Stimulated activated CD8-positive, alpha-beta memory T cell treated with anti-CD3 and anti-CD28 coated beads, Interleukin-2, amount 100 ng/mL, for 1 hour (primary cell): ENCODE measurements at places on chromosomes 7 and 10.

DNA sequence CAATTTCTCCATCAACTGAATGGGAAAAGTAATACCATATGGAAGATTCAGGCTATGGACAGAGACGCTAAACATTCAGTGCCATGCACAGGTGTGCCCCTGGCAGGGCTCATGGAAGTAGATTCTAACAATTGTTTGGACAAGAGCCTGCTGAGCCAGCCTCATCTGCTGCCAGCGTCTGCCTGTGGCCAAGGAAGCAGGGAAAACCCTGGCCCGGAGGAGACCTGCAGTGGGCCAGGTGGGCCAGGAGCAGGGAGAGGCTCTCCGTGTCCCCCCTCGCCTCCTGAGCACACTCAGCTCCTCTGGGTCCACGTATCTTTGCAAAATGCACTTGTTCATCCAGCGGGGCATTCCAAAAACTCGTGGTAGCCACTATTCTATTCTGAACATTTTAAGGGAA, 130.1 kb downstream of the TCERG1L start:
- no peak for DNase-seq

- DNase-seq = no peak
These were observed 42.5 kb downstream of the NUP205 start for GRCh38 chr7:135600226-135600625.

- no peak for DNase-seq
These were observed 132.2 kb downstream of the MAD1L1 start for GRCh38 chr7:2100278-2101208.

- no peak for DNase-seq
These were observed 25.4 kb downstream of the GBX1 start for GRCh38 chr7:151141855-151142685.

DNA sequence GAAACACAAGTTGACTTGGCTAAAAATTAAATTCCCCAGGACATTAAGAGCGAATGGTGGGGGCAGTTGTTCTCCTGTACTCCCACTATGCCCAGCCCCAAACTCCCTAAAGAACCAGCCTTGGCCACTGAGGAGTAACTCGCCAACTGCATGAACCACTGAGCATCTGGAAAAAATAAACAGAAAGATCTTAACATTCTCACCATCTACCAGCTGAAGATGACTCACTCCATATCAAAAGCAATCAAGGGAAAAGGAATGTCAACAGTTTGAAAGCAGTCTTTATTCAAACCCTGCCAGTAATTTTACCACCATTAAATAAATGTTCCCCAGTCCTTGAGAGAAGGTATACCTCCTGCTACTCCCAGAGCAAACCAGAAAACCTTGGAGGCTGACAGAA, 45.4 kb downstream of the CTTNBP2 start:
- DNase-seq = no peak

DNA sequence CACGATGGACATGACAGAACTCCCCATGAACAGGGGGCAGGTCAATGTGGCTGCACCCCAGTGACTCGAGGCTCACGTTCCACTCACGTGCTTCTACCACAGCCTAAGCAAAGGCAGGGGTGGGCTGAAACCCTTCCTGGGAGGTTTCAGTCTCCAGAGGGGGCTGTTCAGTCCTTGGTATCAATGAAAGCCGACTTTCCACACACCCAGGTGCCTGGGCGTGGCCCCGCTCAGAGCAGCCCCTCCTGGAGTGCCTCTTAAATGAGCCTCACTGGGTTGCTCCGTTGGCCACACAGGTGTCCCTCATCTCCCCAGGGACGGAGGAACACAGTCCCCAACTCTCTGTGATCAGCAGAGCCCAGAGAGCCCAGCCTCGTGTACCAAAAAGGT, 90.5 kb upstream of the PDGFA start:
- no peak for DNase-seq

GRCh38 chr7:132488634-132489302, 87.5 kb downstream of the PLXNA4 start:
- no peak for DNase-seq

- DNase-seq = no peak
These were observed 501.1 kb downstream of the TNS3 start for GRCh38 chr7:47080816-47081215.

GRCh38 chr10:17348501-17349349, 105.7 kb downstream of the ST8SIA6 start:
- DNase-seq = no peak

GRCh38 chr7:96426027-96426426, 104.1 kb upstream of the SLC25A13 start:
- DNase-seq = no peak

DNA sequence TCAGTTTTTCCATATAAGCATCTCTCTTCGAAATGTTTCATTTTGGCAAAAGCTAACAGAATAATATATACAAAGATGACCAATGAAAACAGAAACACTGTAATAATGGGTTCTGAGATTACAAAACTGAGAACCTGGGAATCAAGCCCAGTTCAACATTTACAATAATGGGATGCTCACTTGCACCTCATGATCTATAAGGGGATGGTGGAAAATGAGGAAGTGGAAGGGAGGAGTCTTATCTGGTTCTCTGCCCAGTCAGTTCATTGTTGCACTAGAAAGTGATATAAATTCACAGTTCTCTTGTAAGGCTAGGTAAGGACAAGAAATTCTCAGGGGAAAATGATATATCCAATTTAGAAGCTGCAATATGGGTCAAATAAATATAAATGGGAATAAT, 31.7 kb upstream of the RHOBTB1 start:
- no peak for DNase-seq

- DNase-seq = no peak
These were observed 228.5 kb downstream of the CDK14 start for GRCh38 chr7:90824386-90825307.

GRCh38 chr10:45408421-45409319, 34.7 kb downstream of the ALOX5 start:
- no peak for DNase-seq

DNA sequence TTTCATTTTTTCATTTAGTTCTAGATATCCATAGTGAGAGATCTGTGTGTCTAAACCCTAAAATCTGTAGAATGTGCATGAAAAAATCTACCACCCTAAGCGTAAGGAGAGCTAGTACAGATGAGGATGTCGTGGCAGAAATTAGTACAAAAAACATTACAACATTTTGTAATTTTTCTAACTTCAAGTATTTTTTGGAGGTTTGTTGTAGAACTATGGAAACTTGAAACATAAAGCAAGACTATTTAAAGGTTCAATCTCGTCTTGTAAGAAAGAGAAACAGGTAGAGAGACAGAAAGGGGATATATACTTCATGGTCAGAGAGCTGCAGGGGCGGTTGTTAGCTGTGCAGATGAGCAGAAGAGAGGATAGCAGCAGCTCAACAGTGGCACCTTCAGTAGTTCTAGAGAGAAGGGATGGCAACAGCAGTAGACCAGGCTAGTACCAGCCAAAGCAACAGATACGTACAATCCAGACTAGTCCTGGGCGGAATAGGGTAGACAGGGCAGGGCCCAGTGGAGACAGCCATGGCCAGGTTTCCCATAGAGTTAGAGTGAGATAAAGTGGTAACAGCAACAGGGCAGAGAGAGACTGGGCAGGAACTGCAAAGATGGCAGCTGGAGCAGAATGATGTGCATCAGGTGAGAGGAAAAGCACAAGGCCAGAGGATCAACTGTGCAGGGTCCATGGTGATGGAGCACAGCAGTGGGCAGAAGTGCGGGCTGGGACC, 145.2 kb downstream of the FRMD4A start:
- no peak for DNase-seq

GRCh38 chr7:36598054-36598674, 126.1 kb downstream of the AOAH start:
- no peak for DNase-seq

DNA sequence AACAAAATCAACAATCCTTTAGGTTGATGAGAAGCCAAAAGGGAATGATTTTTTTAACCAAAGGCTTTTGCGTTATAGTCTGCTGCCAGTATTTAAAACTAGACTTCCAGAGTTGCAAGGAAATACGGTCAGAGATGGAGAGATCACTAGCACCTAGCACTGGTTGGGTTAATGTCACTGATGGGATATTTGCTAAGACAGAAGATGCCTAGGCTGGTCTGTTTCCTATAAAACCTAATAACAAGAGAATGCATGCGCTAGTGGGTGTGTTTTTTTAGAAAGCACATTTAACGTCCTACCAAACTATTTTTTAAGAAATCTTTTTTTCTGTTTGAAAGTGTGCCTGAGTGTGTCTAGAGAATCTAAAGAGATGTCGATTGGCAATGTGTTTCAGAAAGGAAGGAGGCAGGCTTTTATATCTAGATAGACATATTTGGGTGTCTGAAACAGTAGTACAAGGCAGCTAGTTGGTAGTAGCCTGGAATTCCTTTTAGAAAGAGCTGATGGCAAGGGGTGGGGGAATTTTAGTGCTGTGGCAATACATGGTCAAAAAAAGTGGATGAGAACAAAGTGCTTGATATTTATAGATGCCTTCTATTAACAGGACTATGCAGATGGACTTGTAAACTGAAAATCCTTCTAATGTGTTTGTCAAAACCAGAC, 863 bp downstream of the CALD1 start:
- no peak for DNase-seq

- no peak for DNase-seq
These were observed at the start of gene PLPP4 for GRCh38 chr10:120456626-120457430. Gene PLPP4 (plus strand): TSS chr10:120457227. CDS start chr10:120457306, 79 bp downstream.

DNA sequence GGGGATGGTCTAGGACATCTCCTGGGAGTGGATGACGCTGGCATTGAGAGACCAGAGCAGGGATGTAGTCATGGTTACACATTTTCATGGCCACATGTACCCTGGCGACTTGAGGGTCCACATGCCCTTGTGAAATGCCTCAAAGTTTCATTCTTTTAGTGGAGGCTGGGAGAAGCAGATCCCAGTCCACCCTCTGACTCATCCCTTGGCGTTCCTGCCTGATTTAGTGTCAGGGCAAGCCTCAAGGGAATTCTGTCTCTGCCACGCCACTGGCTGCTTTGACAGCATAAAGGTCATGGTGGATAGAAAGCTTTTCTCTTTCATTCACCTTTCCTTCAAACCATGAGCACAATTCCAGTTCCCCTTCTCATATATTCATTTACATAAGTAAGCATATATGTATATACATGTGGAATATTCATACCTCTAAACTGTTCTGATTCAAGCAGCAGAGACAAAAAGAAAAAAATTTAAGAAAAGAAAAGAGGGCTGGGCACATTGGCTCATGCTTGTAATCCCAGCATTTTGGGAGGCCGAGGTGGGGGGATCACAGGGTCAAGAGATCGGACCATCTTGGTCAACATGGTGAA, 21.8 kb upstream of the KIF5B start:
- DNase-seq = no peak

- DNase-seq = no peak
These were observed at the start of gene TMEM273 for GRCh38 chr10:49187950-49188761. Gene TMEM273 (minus strand): TSS chr10:49188391. CDS start chr10:49188336, 55 bp downstream.

DNA sequence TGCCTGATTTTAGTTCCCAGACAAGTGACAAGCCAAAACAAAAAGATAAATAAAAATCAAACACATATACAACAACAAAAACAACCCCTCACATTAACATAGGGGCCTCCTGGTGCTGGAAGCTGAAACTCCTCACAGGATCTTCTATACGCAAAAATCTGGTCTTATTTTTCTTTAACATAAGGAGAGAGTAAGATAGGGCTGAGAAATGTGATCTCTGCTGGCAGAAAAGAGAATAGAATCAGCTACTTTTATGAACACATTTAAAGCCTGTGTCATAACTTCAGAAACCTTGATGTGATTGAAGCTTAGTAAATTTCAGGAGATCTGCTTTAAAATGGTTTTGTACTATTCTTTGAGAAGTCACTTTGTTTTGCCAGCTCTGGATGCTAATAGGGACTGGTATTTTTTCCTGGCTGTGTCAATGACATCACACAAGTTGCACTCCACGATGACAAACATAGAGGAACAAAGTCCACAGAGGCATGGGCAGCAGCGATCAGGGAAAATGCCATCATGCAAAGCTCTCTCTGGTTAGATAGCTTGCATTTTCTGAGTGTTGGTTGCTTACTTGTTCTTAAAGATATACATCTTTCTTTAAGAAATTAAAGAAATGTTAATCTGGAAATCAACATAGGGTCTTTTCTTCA, 176.6 kb upstream of the SP4 start:
- DNase-seq = no peak

DNA sequence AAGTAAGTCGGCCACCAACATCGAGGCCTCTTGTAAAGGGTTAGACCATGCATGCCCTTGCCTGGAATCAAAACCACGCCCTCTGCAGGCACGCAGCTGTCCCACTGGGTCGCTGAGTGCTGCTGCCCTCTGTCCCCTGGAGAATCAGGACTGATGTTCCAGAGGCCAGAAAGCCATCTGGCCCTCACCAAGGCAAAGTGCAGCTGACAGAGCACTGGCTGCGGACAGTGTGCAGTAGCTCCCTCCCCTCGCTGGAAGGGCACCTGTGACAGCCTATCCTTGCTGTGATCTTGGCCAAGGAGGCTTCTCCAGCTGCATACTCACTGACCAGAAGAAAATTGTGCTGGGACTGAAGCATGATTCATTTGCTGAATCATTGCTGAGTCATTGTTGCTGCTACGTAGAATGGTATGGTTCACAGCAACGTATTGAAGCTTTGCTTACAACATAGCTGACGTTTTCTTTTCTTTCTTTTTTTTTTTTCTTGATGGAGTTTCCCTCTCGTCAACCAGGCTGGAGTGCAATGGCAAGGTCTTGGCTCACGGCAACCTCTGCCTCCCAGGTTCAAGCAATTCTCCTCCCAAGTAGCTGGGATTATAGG, 30.4 kb downstream of the DDC start:
- DNase-seq = no peak

DNA sequence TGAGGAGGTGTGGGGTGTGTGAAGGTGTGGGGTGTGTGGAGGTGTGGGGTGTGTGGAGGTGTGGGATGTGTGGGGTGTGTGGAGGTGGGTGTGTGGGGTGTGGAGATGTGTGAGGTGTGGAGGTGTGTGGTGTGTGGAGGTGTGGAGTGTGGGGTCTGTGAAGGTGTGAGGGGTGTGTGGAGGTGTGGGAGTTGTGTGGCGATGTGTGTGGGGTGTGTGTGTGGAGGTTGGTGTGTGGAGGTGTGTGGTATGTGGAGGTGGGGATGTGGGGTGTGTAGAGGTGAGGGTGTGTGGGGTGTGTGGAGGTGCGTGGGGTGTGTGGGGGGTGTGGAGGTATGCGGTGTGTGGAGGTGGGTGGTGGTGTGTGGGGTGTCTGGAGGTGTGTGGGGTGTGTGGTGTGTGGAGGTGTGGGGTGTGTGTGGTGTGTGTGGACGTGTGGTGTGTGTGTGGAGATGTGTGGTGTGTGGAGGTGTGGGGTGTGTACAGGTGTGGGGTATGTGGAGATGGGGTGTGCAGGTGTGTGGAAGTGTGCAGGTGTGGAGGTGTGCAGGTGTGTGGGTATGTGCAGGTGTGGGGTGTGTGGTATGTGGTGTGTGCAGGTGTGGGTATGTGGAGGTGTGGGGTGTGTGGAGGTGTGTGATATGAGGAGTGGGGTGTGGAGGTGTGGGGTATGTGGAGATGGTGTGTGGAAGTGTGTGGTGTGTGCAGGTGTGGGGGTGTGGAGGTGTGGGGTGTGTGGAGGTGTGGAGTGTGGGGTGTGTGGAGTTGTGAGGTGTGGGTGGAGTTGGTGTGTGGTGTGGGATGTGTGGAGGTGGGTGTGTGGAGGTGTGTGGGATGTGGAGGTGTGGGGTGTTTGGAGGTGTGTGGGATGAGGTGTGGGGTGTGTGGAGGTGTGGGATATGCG, 34.5 kb downstream of the SPDYE17 start:
- no peak for DNase-seq
